ENCODE measurements at places on chromosomes 2 and 18.

DNA sequence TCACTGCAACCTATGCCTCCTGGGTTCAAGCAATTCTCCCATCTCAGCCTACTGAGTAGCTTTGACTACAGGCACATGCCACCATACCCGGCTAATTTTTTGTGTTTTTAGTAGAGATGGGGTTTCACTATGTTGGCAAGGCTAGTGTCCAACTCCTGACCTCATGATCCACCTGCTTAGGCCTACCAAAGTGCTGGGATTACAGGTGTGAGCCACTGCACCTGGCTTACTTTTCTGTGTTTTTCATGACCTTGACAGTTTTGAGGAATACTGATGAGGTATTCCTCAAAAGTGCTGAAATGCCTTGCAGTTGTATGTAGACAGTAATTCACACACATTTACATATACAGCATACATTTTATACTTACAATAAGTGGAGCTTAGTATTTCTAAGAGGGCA, 126.1 kb downstream of the PHLPP1 start:
- DNase-seq: no peak

- DNase-seq: no peak
Observed at GRCh38 chr2:121071034-121071504, 213.9 kb downstream of the TFCP2L1 start.

GRCh38 chr2:227377467-227378351, 1.4 kb downstream of the TM4SF20 start:
- DNase-seq: no peak

DNA sequence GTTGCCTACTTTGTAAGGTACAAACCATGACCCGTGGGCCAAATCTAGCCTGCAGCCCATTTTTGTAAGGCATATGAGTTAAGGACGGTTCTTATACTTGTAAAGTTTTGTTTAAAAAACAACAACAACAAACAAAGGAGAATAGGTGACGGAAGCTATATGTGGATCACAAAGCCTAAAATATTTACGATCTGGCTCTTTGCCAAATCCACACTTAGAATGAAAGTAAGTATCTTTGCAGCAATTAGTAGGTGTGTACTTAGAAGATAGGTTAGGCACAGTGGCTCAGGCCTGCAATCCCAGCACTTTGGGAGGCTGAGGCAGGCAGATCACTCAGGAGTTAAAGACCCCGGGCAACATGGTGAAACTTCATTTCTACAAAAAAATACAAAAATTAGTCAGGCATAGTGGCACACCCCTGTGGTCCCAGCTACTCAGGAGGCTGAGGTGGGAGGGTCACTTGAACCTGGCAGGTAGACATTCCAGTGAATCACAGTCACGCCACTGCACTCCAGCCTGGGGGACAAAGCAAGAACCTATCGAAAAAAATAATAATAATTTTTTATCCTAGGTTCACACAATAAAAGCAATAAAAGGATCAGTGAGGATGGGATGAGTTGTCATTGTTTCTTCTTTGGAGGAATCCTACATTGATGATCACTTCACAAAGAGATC, 57.8 kb upstream of the CTAGE1 start:
- no peak for DNase-seq

- DNase-seq: no peak
Observed at GRCh38 chr2:32450851-32451250, 94.0 kb downstream of the BIRC6 start.

- DNase-seq: no peak
Observed at GRCh38 chr2:217866457-217866856, 136.3 kb downstream of the TNS1 start.

GRCh38 chr18:57920036-57920435, 116.9 kb upstream of the ATP8B1 start:
- no peak for DNase-seq

DNA sequence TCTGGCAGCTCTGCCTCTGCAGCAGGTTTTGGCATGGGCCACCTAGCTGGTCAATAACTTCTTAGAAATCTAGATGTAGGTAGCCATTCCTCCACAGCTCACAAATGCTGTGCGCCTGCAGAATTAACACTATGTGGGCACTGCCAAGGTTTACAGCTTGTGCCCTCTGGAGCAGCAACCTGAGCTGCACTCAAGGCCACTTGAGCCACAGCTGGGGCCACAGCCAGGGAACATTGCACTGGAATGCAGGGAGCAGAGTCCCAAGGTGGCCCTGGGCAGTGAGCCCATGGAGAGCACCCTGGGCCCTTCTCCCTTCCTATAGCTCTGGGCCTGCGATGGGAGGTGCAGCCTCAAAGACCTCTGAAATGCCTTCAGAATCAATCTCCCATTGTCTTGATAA, 365.3 kb downstream of the SATB2 start:
- DNase-seq: no peak

DNA sequence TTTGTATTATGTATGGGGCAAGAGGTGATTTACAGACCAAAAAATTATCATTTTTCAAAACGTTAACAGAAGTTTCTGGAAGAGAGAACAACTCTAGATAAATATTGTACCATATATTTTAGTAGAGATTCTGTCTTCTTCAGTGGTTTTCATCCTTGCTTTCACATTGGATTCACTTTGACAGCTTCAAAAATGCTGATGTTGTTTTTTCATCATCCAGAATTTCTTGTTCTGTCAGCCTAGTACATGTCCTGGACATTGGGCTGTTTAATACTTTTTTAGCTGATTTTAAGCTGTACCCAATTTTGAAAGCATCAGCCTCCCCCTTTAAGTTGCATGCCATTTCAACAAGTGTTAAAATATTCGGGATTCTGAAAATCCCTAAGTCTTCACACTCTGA, 711.3 kb upstream of the LRATD1 start:
- no peak for DNase-seq

DNA sequence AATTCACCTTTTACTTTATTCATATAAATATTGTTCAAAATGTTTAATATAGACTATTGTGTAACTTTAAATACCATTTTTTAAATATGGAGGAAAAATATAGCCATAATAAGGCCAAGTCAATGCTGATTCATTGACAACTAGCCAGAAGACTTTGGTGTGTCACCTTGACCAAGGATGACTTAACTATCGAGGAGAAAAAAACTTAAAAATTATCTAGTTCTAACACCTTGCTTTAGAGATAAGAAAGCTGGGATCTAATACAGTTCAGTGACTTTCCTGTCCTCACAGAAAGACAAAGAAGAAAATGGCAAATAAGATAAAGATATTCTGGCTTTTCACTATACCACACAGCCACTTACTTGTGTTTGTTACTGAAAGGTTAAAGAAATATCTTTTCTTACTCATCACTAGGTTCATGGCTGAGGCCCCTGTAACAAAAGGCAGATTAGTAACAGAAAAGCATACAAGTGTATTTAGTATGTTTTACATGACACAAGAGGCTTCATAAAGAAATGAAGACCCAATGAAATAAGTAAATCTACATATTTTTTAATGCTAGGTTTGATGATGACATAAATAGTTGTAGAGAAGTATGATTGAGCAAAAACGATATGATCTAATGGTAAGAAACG, 65.9 kb upstream of the LRRTM1 start:
- no peak for DNase-seq

- DNase-seq: no peak
Observed at GRCh38 chr2:36918307-36918706, 48.0 kb downstream of the STRN start.

GRCh38 chr18:48032876-48033789, 102.7 kb upstream of the SMAD2 start:
- no peak for DNase-seq

- DNase-seq: no peak
Observed at GRCh38 chr2:223043164-223043941, 8.6 kb upstream of the KCNE4 start.

GRCh38 chr18:72652990-72653593, 109.0 kb upstream of the CBLN2 start:
- no peak for DNase-seq

- no peak for DNase-seq
Observed at GRCh38 chr2:58571181-58571852, 330.2 kb upstream of the FANCL start.

GRCh38 chr2:36478999-36479398, 119.0 kb downstream of the FEZ2 start:
- no peak for DNase-seq

GRCh38 chr18:59918320-59918755, 18.5 kb downstream of the PMAIP1 start:
- DNase-seq: no peak

DNA sequence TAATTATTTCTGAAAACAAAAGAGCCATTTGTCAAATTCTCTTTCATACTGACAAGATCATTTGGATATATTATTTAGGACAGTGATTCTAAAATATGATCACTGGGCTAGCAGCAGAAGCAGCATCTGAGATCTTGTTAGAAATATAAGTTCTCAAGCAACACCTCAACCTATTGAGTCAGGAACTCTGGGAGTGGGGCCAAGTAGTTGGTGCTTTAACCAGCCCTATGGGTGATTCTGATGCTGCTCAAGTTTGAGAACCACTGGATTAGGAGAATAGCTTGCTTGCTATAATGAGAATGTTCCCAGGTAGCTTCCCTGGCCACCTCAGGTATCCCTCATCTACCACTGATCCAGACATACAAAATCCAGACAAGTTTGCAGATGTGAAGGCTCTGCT, 466.9 kb upstream of the CELF4 start:
- DNase-seq: no peak

DNA sequence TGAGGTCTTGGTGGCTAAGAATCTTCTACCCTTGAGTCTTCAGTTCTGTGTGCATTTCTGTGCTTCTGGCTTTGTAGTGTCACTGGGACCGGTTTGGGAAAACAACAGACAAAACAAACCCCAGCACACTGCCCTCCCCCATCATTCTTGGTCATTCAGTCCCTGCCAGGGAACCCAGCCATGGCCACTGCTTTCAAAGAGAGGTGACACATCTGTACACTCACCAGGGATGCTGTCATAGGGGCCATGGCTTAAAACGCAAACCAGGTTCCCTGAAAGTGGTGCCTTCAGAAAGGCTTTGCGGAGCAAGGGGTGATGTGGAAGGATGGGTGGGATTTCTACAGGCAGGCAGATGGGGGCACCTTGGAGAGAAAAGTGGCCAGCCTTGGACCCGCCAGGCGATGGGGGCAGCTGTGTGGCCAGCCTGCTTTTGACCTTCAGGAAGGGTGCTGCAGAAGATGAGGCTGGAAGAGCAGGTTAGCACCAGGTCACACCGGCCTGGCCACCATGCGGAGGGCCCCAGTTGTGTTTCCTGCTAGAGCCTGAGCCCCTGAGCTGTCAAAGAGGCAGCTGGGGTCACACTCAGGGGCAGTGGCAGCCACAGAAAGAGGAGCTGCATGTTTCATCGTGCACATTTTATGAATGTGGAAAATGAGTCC, 101.3 kb downstream of the INHBB start:
- no peak for DNase-seq

GRCh38 chr18:23710068-23710527, 20.8 kb downstream of the LAMA3 start:
- no peak for DNase-seq

- no peak for DNase-seq
Observed at GRCh38 chr2:231535961-231536360, 5.7 kb upstream of the NMUR1 start.

GRCh38 chr2:239687441-239687840, 286.6 kb upstream of the HDAC4 start:
- no peak for DNase-seq

GRCh38 chr2:167861574-167862193, 385.7 kb downstream of the STK39 start:
- no peak for DNase-seq

DNA sequence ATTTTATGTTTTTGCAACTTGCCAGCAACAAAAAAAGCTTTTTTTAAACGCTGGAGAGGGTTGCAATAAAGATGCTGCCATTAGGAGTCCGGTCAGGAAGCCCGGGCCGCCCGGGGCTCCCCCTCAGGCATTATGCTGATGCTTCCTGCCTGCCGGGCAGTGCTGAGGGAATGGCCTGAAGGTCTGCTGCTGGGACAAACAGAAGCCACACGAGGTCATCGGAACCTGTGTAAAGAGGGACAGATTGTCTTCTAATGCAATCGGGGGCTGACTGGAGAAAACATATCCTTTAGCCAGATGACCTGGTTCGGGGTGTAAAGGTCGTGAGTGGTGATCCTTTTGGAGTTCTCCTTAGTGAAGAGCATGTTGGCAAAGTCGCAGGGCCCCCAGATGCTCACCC, 2.3 kb downstream of the IMPA2 start:
- DNase-seq: no peak

DNA sequence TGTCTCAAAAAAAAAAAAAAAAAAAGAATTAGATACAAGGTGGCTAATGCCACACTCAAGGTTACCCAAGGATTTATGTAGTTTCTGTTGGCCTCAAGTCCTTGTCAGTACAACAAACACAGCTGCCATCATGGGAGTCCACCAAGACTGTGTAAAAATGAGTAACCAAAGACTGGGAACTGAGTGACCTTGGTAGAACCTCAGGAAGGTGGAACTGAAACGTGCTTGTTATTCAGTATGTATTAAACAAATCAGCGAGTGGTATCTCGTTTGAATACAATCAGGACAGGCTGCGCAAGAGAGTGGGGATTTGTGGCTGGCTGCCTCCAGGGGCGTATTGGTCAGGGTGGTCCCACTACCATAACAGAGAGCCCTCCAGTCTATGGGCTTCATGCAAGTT, 1.6 kb upstream of the SFTPB start:
- DNase-seq: no peak

DNA sequence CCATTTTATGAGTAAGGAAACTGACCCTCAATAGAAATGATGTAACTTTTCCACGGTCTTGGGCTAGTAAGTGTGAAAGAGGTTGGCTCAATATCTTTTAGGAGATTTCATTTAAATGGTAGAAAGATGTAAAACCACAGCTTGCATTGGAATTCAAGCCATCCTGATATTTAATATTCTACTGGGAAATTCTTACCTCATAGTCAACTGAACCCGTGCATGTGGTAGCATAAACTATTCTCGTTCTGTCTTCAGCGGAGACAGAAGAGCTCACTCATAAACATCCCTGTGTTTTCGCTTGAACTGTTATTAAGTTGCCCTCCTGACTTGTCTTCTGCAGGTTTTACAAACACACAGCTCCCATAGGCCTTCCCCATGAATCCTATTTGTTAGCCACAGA, 8.5 kb upstream of the SPATS2L start:
- no peak for DNase-seq

DNA sequence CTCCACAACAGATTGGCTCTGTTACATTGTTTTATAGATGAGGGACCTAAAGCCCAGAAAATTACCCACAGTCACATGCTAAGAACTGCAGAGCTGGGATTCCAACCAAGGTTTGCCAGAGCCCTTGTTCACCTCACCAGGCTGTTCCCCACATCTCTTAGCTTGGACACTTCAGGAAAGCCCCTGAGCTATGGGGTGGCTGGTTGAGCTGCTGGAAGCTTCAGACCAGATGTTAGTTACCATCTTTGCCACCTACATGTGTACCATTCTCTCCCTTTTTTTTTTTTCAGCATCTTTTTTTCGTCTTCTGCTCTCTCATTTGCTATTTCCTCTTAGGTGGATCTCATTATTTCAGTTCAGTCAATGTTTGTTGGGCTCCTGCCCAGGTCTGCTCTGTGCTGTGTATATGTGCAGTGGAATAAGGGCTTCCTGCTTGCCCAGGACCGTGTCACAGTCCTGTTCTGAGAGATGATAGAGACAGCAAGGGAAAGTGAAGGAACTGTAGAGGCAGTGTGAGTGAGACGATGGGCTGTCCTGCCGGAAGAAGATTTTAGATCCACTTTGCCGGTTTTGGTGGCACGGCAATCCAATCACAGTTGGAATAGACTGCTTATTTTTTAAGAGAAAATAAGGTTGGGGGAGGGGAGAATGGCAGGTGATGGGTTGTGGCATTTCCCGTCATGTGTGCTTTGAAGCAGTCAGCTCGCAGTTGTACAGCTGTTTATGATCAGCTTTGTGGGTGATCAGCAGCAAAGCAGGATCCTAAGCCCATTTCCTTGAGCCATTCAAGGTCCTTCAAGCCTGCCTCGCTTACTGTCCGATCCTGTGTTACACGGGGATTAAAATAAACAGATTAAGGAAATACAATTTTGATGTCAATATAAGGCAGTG, 152.6 kb downstream of the RTN4 start:
- DNase-seq: no peak
